ENCODE measurements at places on chromosomes 5 and 9.

DNA sequence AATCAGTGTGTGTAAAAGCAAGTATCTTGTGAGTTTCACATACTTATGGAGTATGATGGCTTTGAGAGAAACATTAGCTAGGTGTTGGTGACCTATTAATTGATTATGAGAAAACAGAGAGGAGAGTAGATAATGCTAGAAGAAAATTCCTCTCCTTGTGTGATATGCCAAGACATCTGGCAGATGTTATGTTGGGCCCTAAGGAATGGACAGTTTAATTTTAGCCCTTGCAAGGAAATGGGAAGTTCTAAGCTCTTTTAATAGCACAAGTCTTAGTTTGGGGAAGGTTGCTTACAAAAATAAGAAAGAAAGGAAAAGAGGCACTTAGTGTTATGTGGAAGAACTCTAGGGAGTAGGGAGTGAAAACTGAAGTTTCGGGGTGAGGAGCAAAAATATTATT is 5.1 kb downstream of the ZNF462 start:
- DNase-seq = no peak

DNA sequence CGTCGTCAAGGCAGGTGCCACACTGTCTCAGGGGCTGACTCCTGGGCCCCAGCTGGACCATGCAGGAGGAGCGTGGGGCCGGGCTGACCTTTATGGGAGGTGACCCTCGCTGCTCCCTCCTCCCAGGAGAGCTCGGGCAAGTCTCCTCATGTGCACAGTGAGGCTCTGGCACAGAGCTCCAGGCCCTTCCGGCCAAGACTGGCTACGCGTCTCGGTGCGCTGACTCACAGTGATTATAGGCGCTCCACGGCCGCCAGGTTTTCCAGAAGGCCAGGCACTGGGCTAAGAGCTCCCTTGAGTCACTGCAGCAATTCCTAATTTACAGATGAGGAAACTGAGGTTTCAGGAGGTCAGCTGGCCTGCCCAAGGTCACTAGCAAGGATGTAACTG is 47.4 kb downstream of the VAV2 start:
- DNase-seq = peak; percentile 24

GRCh38 chr9:22005021-22005701 is 3.9 kb downstream of the CDKN2B start:
- DNase-seq = peak; percentile 21

GRCh38 chr9:123716339-123716945 is 213.5 kb downstream of the DENND1A start:
- DNase-seq = no peak

- DNase-seq = no peak
These were observed 53.8 kb downstream of the NIM1K start for GRCh38 chr5:43245724-43246385.

DNA sequence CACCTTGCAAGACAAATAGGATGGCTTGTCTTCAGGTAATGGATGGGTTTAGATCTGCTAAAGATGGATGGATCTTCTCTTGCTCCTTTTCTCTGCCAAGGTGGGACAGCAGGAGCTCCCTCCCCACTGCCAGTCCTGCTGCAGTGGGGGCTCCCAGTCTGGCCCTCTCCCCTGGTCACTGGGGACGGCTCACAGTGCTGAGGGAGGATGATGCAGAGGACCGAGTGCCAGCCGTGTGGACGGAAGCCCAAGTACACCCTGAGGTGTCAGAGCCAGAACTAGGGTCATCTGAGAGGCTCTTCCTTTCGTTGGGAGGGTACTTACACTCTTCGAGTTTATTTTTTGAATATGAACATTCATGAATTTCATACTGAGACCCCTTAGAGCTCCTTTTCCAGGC is 5.7 kb downstream of the CCDC69 start:
- DNase-seq = no peak

- DNase-seq = no peak
These were observed 251.2 kb upstream of the RORB start for GRCh38 chr9:74245866-74246497.

GRCh38 chr5:73278693-73279092 is 105.7 kb downstream of the TMEM174 start:
- no peak for DNase-seq

GRCh38 chr9:93252116-93252780 is 68.3 kb downstream of the WNK2 start:
- DNase-seq = no peak

DNA sequence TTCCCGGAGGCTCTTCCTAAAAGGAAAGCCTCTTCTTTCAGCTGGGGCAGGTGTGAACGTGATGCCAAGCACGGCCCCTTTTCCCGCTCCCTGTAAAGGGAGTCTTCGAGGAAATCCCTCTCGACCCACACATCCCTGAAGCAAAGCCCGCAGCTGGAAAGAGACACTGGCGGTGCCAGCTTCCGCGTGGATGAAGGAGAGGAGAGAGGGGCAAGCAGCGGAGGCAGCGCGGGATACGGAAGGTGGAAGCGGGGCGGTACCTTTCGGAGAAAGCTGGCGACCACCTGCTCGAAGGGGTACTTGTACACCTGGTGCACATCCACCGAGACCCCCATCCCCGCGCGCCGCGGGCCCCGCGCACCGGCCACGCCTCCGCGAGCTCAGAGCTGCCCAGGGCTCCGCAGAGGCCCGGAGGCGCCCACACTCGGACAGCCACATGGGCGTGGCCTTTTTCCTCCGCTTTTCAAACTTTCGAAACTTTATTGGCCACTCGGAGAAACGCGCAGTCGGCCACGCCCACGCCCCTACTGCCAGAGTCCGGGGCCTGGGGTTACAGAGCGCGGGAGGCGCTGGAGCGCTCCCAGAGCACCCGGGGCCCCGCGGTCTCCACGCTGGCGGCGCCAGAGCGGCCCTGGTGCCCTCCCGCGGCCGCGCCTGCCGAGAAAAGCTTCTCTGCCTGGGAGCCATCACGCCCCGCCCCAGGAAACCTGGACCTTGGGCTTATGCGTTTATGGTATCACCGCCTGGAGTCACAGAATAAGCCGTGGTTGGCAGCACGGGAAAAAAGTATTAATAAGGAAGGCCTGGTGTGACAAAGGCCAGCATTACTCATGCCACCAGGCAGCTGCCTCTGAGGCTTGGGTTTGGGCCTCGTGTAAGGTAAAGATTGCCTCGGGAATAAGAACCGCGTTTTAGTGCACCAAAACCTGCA is at the start of gene PRELID2:
TSS of gene PRELID2 (minus strand) at position 426 of the 931 bp plus-strand sequence. CDS start at position 335, 91 bp downstream.
- DNase-seq = peak; percentile 86

GRCh38 chr9:98797491-98797890 is 1.1 kb upstream of the ANKS6 start:
- no peak for DNase-seq

GRCh38 chr9:8980496-8981013 is 1181.0 kb upstream of the DMAC1 start:
- no peak for DNase-seq

DNA sequence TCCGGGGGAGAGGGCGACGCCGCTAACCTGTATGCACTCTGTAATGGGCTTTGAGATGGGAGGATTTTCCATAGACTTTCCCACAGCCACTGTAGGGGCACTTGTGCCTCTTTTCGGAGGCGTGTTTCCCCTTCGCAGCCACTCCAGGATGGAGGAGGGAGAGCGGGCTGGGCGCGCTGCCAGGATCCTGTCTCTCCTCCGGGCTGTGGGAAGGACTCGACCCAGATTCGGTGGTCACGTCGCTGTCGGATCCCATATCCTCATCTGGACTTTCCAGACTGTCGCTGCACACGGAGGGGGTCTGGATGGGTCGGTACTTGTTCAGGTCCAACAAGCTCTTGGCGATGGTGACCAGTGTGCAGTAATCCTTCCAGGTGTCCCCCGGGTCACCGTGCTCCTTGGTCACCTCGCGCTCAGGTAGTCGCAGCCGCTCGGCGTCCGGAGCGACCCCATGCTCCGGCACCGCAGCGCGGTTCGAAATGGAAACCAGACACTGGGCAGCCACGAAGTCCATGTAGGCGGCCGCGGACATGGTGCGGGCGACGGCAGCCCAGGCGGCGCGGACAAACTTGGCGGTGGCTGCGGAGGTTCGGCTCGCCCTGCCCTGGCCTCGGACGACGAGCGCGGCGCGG is 1.5 kb downstream of the KLF9 start:
- peak; percentile 73 for DNase-seq

DNA sequence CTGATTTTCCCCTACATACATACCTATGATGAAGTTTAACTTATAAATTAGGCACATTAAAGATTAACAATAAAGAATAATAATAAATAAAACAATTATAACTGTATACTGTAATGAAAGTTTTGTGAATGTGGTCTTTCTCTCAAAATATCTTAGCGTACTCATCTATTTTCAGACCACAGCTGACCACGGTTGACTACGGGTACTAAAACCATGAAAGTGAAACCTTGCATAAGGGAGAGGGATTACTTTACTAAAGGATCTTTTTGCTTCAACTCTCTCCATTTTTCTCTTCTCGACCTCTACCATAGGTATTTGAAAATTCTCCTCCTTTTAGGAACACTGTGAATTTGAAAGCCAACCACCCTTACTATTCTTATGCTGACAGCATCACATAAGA is 475.5 kb downstream of the CETN3 start:
- no peak for DNase-seq

- DNase-seq = peak; percentile 46
These were observed 76.4 kb downstream of the NDFIP1 start for GRCh38 chr5:142184988-142185387.

GRCh38 chr9:22693156-22693555 is 246.5 kb downstream of the DMRTA1 start:
- no peak for DNase-seq

- peak; percentile 75 for DNase-seq
These were observed 102.1 kb downstream of the SUSD1 start for GRCh38 chr9:112072721-112073638.

GRCh38 chr9:91659529-91660495 is 236.2 kb upstream of the NFIL3 start:
- DNase-seq = peak; percentile 10

DNA sequence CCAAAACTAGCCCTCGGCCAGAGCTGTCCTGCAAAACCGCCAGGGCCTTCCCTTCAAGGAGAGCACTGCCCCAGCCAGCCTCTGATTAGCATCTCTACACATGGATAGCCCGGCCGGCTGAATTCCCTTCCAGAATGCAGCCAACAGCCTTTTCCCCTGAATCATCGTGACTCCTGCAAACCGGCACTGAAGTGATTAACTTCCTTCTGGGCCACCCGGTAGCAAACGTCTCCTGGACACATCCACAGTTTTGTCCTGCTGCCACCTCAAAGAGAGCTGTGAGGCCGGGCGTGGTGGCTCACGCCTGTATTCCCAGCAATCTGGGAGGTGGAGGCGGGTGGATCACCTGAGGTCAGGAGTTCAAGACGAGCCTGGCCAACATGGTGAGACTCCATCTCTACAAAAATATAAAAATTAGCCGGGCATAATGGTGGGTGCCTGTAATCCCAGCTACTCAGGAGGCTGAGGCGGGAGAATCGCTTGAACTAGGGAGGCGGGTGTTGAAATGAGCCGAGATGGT is 21.1 kb upstream of the EEIG1 start:
- peak; percentile 76 for DNase-seq
